ENCODE measurements at places on chromosomes 2 and 18.

DNA sequence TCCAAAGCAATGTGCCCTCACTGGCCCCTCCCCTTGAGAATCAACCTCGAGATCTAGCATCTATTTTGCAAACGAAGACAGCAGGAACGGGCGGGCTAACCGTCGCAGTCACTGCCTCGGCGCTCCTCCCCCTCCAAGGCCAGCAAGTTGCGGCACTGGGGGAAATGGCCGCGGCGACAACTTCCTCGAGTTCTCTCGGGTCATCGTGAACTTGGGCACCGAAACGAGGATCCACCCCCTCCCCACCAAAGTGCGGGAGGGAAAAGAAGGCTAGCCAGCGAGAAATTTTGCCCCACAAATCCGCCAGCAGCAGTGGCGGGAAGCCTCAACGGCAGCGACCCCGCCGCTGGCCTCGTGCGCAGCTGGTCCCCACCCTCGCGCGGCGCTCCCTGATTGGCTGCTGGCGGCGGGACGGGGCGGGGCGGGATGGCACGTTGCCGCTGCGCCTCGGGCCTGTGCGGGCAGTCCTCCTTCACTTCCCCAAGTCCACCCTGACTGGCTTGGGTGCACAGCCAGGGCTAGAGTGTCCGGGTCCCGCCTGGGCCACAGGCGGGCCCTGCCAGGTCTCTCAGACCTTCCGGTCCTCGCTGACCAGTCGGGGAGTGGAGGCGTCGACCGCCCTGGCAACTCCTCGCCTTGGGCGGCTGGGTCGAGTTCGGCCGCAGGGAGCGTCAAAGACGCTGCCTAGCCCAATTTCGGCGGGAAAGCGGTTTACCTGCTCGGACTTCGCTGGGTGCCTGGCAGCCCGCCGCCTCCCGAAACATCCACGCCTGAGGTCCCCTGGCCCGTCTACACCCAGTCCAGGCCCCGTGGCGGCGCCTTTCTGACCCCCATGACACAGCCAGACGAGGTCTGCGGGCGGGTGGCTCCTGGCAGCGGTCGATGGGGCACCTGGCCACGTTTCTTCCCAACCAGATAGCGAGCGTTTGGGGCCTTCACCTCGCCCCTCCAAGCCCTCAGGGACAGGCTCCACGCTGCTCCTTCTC is at the start of gene BOLL:
TSS of gene BOLL (minus strand) at position 364 of the 986 bp plus-strand sequence. CDS start 3,469 bp downstream, outside the sequence.
- no peak for DNase-seq

DNA sequence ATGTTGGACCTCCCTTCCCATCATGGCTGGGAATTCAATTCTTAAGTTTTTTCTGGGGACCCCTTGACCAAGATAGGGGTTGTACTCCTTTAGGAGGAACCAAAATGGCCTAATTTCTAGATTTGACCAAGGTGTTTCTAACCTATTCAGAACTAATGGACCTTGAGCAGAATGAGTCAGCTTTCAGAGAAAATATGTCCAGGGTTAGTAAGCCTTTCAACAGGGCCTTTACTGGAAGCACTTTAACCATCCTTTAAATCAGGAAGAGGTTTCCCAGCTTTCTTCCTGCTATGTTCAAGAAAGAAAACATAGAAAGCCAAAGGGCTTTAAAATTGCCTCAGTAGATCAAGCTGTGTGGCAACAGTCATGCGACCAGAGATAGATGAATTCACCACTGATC is 1184.9 kb upstream of the ACVR2A start:
- DNase-seq, result no peak

- DNase-seq, result no peak
These were observed 148.9 kb downstream of the EN1 start for GRCh38 chr2:118698564-118698963.

DNA sequence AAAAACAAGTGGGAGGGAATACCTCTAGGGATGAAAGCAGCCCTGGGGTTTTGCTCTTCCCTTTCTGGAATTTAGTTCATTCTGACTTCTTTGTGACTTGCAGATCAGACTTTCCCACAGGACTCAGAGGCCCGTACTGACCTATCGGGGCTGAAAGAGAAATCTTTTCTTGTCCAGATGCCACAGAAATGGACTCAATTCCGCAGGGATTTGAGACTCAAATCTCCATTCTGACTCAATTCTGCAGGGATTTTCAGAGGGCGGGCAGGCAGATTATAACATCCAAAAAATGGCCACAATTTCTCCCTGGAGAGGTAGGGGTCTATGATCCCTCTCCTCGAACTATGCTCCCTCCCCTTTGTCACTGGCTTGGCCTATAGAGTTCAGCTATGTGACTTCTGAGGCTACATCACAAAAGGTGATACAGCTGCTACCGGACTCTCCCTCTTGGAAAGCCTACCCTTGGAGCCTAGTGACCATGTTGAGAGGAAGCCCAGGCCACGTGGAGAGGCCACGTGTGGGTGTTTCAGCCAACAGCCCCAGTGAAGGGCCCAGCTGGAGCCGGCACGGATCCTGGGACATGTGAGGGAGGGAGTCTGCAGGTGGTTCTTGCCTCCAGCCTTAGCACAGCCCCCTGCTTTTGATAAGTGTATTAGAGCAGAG is 4.8 kb upstream of the EFHD1 start:
- no peak for DNase-seq

GRCh38 chr2:55112229-55113031 is 62.2 kb upstream of the RTN4 start:
- no peak for DNase-seq

GRCh38 chr18:52546686-52547346 is 206.8 kb downstream of the DCC start:
- no peak for DNase-seq

DNA sequence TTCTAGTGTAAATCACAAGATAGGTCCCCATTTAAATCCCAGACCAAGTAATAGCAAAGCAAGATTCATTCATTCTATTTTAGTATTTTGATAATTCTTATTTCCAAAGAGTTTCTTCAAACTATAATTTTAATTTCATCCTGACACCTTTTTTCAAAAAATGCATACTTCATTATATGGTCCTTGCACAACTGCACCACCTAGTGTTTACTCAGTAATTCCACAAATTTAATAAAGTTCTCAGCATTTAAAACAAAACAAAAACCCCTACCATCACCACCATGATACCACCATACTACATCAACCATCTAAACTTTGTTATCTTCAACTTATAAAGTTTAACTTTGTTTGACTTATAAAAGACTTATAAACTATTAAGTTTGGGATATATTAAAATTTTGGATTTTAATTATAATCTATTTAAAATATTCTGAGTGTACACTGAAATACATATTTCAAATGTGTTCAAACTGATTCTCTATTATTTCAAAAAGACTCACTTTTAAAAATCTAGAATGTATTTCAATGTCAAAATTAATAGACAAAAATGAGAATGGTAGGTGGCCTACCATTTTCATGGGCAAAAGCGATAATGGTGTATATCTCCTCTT is 44.2 kb downstream of the WDPCP start:
- DNase-seq, result no peak

DNA sequence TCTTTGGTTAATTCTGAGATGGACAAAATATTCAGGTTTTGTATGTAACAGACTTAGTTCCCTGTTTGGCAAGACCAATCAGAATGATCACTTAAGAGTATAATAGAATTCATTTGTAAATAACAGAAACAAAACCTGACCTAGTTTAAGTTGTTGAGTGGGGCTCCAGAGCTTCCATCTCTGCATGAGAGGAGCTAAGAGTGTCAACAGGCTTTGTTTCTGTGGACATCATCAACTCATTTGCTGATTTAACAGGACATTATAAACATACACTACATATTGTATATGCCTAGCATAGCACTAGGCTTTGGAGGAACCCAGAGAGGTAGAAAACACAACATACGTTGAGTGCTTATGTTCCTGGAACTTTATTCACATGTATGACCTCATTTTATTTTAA is 75.3 kb upstream of the TRIB2 start:
- no peak for DNase-seq

DNA sequence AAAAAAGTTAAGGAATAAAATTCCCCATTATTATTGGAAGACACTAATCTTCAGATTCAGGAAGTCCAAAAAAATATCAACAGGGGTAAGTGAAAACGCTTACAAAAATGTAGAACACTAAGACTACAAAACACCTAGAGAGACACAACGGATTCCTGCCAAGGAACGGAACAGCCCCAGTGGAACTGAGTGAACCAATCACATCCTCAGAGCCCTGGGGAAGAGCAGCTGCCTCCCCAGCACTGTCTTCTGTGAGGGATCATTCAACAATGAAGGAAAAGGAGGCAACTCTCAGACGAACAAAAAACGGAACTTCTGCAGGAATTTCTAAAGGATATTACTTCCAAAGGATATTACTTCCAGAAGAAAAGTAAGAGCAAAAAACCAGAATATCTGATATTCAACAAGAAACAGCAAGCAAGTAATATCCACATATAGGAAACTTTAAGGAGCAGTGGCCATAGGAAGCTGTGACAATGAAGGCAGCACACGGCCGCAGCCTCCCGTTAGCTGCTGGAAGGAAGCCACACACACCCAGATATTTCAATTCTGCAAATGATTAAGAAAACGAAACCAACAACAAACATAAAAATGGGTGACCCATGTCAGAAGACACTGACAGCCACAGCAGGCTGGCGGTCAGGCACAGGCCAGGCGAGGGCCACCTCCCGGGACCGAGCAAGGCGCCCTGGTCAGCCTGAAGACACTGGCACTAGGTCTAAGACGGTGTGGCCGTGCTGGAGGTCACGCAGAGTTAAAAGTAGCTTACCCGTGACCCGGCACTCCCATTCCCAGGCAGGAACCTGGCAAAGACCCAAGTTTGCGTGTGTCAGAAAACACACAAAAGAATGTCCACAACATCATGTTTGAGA is 81.8 kb downstream of the HDAC4 start:
- DNase-seq, result no peak

DNA sequence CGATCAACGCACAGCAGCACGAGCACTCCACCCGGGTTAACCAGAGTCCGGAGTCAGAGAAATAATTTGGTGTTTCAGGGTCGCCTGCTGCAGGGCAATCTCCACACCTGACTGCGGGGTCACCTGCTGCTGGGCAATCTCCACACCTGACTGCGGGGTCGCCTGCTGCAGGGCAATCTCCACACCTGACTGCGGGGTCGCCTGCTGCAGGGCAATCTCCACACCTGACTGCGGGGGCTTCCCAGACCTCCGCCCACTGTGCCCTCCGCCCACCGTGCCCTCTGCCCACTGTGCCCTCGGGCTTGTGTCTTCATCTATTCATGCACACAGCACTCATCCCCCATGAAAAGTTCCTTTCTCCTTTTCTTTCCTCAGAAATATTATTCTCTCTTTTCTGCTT is 500.2 kb upstream of the SALL3 start:
- DNase-seq, result no peak

DNA sequence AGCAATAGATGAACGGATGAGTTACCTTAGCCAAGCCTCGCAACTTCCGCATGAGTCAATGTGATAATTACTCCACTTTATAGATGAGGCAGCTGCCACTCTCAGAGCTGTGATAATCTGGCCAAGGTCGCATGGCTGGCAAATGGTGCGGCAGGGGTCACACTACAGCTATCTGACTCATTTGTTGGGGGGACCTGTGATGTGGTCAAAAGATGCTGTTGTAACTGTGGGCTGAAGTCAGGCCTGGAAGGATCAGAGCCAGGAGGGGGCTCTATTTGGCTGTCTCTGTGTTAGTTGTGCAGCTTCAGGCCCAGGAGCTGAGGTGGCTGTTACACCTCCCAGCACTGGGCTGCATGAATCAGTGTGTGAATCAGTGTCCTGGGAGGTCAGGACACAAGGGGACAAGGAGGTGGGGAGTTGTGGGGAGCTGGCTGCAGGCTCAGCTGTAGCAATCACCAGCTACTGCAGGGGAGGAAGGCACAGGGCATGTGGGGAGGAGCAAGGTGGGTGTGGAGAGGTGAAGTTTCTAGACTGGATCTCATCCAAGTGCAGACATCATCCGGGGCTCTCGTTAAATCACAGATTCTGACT is 33.1 kb downstream of the NGEF start:
- DNase-seq, result peak; percentile 25

DNA sequence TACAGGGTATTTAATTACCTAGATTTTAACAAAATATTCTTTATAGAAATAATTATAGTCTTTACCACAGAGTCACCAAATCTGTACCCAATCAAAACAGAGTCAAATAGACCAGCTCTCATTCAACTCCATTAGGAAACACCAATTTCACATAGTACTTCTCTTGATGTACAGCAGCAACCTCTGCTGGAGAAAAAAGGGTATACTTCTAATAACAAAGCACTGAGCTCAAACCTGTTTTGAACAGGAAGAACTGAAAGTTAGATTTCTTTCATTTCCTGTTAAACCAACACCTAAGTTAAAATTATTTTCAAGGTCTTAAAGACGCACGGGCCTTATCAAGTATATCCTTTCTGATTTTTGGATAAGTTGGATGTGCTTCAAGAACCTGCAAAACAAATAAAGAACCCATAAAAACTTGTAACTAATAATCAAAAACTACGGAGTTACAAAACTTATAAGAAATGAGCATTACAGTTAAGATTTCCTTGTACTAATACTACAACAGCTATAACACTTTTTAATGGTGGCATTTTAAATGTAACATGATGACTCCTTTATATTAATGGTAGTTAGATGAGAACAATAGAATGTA is 79.0 kb downstream of the TTC21B start:
- DNase-seq, result peak; percentile 21

DNA sequence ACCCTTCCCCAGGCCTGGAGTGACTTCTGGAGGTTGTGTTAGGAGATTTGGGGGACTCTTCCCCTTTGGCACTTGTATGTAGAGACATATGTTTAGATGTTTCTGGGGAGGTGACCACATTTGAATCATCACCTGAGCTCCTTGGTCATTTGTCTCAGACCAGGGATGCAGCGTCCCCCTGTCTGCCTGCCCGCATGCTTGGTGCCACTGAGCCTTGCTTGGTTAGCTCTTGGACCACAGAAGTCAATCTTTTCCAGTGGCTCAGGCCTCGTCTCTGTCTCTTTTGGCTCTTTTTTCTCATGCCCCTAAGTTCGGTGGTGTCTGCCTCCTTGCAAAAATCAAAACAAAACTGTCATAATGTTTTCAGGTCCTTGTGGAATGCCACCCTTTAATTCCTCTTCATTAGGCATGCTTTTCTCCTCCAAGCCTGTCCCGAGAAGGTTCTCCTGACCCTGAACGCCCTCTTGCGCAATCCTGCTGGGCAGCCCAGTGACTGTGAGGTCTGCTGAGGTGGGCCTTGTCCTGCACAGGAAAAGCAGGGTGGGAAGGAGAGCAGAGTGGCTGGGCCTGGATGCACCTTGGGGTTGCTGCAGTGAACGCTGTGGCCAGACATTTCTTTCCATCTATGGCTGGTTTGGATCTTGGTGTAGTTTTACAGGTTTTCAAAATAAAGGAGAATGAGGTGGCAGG is 24.9 kb downstream of the GLI2 start:
- DNase-seq, result no peak

Measured in AG09309 (cell line).